ENCODE measurements at places on chromosomes 1 and 21.

GRCh38 chr1:95386915-95387314, 152.9 kb downstream of the RWDD3 start:
- no peaks in the 10 kb centered on the region for H3K4me1 ChIP-seq
- no peak overlapping the region for H3K4me3 ChIP-seq
- H3K27me3 ChIP-seq, result no peaks in the 10 kb centered on the region
- H3K27ac ChIP-seq, result no peak overlapping the region
- no peaks in the 10 kb centered on the region for H3K36me3 ChIP-seq
- no peak for DNase-seq

DNA sequence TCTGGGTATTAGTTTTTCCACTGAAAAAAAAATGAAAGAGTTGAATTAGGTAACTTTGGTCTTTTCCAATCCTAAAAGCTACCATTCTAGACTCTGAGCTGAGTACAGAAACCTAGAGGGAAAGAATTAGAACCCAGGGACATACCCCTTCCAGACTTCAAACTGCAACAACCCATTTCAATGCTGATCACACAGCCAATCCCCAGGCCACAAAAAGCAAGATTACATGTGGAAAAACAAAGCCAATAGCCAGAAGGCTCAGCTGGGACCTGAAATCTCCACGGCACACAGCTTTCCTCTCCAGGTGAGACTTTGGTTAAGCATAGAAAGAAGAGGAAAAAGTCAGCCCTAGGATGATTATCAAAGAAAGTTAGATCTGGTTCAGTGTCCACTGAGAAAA, 88.8 kb downstream of the JAK1 start:
- H3K27me3 ChIP-seq, result no peaks in the 10 kb centered on the region
- H3K4me3 ChIP-seq, result no peak overlapping the region
- peaks cover 85% of the 10 kb centered on the region for H3K36me3 ChIP-seq
- H3K27ac ChIP-seq, result no peak overlapping the region
- DNase-seq, result no peak

GRCh38 chr1:159924791-159925718, at the start of gene TAGLN2:
TAGLN2 (minus strand) TSS chr1:159925507; CDS start chr1:159920509, 4,998 bp downstream.
- DNase-seq, result peak; percentile 94
- peaks cover 57% of the 10 kb centered on the region for H3K4me1 ChIP-seq
- peak within 1 kb of the TSS; percentile 99 for H3K4me3 ChIP-seq
- H3K27me3 ChIP-seq, result no peaks in the 10 kb centered on the region
- H3K36me3 ChIP-seq, result peaks cover 30% of the 10 kb centered on the region
- peak within 1 kb of the TSS; percentile 99 for H3K27ac ChIP-seq

DNA sequence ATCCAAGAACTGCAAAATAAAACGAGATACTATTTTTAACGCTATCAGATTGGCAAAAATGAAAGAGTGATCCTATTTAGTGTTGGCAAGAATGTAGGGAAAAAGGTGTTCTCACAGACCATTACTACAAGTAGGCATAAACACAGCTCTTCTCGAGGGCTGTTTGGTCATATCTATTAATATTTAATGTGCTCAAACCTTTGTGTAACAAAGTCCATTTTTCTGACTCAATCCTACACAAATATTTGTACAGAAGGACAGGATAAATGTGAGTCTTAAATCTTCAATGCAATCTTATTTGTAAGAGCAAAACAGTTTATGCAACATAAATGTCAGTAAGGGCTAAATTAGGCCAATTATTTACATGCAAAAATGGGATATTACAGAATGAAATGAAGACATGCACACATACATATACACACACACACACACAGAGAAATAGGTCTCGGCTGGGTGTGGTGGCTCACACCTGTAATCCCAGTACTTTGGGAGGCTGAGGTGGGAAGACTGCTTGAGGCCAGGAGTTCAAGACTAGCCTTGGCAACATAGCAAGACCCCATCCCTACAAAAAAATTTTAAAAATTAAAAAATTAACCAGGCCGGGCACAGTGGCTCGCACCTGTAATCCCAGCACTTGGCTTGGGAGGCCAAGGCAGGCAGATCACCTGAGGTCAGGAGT, 17.7 kb downstream of the DHCR24 start:
- no peaks in the 10 kb centered on the region for H3K27me3 ChIP-seq
- H3K27ac ChIP-seq, result no peak overlapping the region
- no peak overlapping the region for H3K4me3 ChIP-seq
- no peaks in the 10 kb centered on the region for H3K4me1 ChIP-seq
- peaks cover 44% of the 10 kb centered on the region for H3K36me3 ChIP-seq

DNA sequence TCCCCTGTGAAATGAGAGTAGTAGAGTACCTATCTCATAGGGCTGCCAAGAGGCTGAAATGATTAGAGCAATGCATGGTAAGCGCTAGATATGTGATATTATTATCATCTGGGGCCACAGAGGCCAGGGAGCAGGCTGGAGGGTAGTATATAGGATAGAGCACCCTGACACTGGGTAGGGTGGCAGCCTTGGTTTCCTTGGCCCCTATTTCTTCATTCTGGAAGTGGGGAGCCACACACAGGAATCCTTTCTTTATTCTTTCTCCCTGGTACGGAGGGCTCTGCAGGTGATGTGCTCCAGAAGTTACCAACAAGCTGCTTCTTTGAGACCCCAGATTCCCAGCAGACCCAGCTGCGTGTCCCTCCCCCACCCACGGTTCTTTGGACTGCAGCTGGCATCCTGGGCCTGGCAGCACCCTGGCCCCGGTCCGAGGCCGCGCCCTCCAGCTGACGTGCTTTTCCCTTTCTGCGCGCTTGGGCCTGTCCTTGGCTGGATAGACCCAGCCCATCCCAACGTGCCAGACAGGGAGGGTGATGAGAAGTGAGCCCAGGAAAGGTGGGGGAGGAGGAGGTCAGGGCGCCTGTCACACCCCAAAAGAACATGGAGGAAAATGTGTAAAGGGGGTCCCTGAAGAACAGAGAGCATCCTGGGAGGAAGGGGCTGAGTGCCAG, 18.2 kb downstream of the INAVA start:
- no peak overlapping the region for H3K27ac ChIP-seq
- H3K27me3 ChIP-seq, result no peaks in the 10 kb centered on the region
- H3K36me3 ChIP-seq, result no peaks in the 10 kb centered on the region
- DNase-seq, result no peak
- no peak overlapping the region for H3K4me3 ChIP-seq

- H3K27me3 ChIP-seq, result no peaks in the 10 kb centered on the region
- H3K4me1 ChIP-seq, result peaks cover 50% of the 10 kb centered on the region
- DNase-seq, result no peak
- peak overlapping the region; percentile 99 for H3K4me3 ChIP-seq
- H3K27ac ChIP-seq, result peak overlapping the region; percentile 98
These were observed 1.2 kb downstream of the SH3GLB1 start for GRCh38 chr1:86705665-86705985.

GRCh38 chr21:38796424-38796823, 9.3 kb upstream of the ETS2 start:
- no peaks in the 10 kb centered on the region for H3K4me1 ChIP-seq
- H3K36me3 ChIP-seq, result no peaks in the 10 kb centered on the region
- no peak overlapping the region for H3K27ac ChIP-seq
- DNase-seq, result no peak
- peaks cover 29% of the 10 kb centered on the region for H3K27me3 ChIP-seq
- H3K4me3 ChIP-seq, result no peak overlapping the region

- H3K27me3 ChIP-seq, result peaks cover 4% of the 10 kb centered on the region
- no peak for DNase-seq
- no peak overlapping the region for H3K4me3 ChIP-seq
- no peaks in the 10 kb centered on the region for H3K4me1 ChIP-seq
- H3K27ac ChIP-seq, result no peak overlapping the region
- no peaks in the 10 kb centered on the region for H3K36me3 ChIP-seq
These were observed 22.2 kb upstream of the DPT start for GRCh38 chr1:168751195-168751650.

DNA sequence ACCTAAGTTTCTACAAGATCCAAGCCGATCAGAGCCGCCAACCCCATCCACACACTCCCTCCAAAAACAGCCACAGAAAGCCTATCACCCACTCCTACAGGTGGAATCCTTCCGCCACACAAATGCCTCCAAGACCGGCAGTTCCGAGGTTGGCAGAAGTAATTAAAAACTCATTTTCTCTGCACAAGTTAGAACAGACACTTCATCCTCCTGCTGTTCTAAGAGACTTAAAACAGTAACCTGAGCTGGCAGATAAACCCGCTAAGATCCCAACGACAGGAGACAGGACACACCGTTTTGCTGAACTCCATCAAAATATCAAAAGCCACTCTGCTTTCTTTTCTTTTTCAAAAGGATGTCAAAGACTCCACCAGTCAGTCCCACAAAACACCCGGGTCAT, 2.8 kb downstream of the SSBP3 start:
- no peak for DNase-seq
- peaks cover 37% of the 10 kb centered on the region for H3K36me3 ChIP-seq
- H3K27me3 ChIP-seq, result no peaks in the 10 kb centered on the region
- H3K4me3 ChIP-seq, result peak overlapping the region; percentile 1

DNA sequence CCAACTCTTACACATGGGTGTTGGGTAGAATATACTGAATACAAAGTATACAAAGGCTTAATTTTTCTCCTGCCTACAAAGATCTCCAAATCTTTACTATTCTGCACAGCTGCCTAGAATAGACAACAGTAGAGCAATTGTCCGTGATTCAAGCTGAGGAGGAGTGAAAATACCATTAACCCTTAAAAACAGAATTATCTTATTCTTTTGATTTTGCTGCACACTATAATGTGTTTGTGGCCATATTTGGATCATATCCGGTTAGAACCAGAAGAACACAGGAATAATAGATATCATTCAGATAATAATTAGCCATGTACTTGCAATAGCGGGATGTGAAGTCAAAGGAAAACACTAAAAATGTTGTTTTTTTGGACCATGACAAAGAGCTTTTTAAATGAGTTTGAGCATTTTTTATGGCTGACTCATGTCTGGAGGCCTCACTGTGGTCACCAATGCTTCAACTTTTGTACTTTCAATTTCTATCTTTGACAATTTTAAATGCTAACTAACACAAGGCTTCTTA, 197.6 kb upstream of the FOXD3 start:
- peaks cover 5% of the 10 kb centered on the region for H3K27me3 ChIP-seq
- H3K27ac ChIP-seq, result no peak overlapping the region
- no peaks in the 10 kb centered on the region for H3K36me3 ChIP-seq
- no peak for DNase-seq
- H3K4me1 ChIP-seq, result no peaks in the 10 kb centered on the region
- no peak overlapping the region for H3K4me3 ChIP-seq

Measured in activated B cell treated with CpG ODN at 0.5 μM for 24 hours (primary cell).